ENCODE measurements at places on chromosomes 16 and 17. TPM values are rescaled to one million over a fixed set of nuclear protein-coding genes. Genes with fewer than 3 reads are reported as not detected.

Gene MARCHF10
- 0.41 TPM for total RNA-seq

Gene MSRB1
- 22.4 TPM for total RNA-seq

Gene C17orf113
- 6.7 TPM for total RNA-seq

Gene TMEM98
- 133 TPM for total RNA-seq

Gene ARL2BP
- total RNA-seq, result 46.1 TPM

Gene KDM6B
- 22.2 TPM for total RNA-seq

Gene MT4
- total RNA-seq, result not detected

Gene TUBD1
- 22.2 TPM for total RNA-seq

Gene CLEC19A
- 0.18 TPM for total RNA-seq

Gene YPEL2
- total RNA-seq, result 47.6 TPM

Gene SEPHS2
- total RNA-seq, result 47.6 TPM

Gene TM4SF5
- 0.53 TPM for total RNA-seq

Gene KRTAP4-3
- total RNA-seq, result not detected

Gene KCNG4
- not detected for total RNA-seq

Gene GDPD3
- total RNA-seq, result 4.7 TPM

Gene EVPLL
- 1.9 TPM for total RNA-seq

Gene LPCAT2
- total RNA-seq, result 21.2 TPM

Gene RND2
- total RNA-seq, result 1.3 TPM

Gene KRTAP4-5
- not detected for total RNA-seq

Gene PIK3R6
- 1.6 TPM for total RNA-seq

Gene ZNF213
- total RNA-seq, result 13.0 TPM

Gene SDR42E2
- 0.18 TPM for total RNA-seq

Gene CTF1
- total RNA-seq, result 4.8 TPM

Gene HOXB7
- 15.4 TPM for total RNA-seq

Gene BRIP1
- total RNA-seq, result 7.8 TPM

Gene SLFN14
- 1.8 TPM for total RNA-seq

Gene OTOA
- total RNA-seq, result 0.18 TPM

Gene HSD17B2
- total RNA-seq, result 43.8 TPM

Gene ZSCAN10
- 0.12 TPM for total RNA-seq

Gene OR4D1
- total RNA-seq, result not detected

Gene CDH13
- 40.6 TPM for total RNA-seq

Gene BAHCC1
- 25.2 TPM for total RNA-seq

Gene HS3ST3A1
- 21.5 TPM for total RNA-seq

Gene GALR2
- total RNA-seq, result 0.12 TPM

Gene DNAAF1
- 2.2 TPM for total RNA-seq

Gene PRR35
- total RNA-seq, result 9.4 TPM

Gene CCDC200
- total RNA-seq, result not detected

Gene HYDIN
- 17.9 TPM for total RNA-seq

Gene KCNH4
- not detected for total RNA-seq

Gene CYLD
- 36.7 TPM for total RNA-seq

Gene TEKT5
- 0.64 TPM for total RNA-seq

Gene CA7
- 0.12 TPM for total RNA-seq

Gene SNX11
- 12.0 TPM for total RNA-seq

Gene NEUROD2
- total RNA-seq, result not detected

Gene SLC16A13
- total RNA-seq, result 1.6 TPM

Gene XAF1
- 31.2 TPM for total RNA-seq

Gene ZDHHC1
- 14.5 TPM for total RNA-seq

Gene MED9
- 22.4 TPM for total RNA-seq

Data from metanephros (tissue), 2 donors.